ENCODE measurements at places on chromosomes 1 and 21. TPM values are rescaled to one million over a fixed set of nuclear protein-coding genes. Genes with fewer than 3 reads are reported as not detected.

The CA6 gene
- 1.6 TPM for total RNA-seq

The LRRC3 gene
- total RNA-seq, result 2.8 TPM

The UBL4B gene
- total RNA-seq, result not detected

The KDF1 gene
- total RNA-seq, result 1.1 TPM

The MATN1 gene
- 1.2 TPM for total RNA-seq

The TMEM222 gene
- total RNA-seq, result 61.3 TPM

The TRIM17 gene
- 1.6 TPM for total RNA-seq

The REN gene
- total RNA-seq, result not detected

The HSD3B1 gene
- total RNA-seq, result not detected
